NCI-H1105 (cell line): ENCODE measurements at places on chromosomes 6 and 20.

GRCh38 chr20:53077373-53078205 lies 105.4 kb downstream of the TSHZ2 start:
- no peak for DNase-seq

DNA sequence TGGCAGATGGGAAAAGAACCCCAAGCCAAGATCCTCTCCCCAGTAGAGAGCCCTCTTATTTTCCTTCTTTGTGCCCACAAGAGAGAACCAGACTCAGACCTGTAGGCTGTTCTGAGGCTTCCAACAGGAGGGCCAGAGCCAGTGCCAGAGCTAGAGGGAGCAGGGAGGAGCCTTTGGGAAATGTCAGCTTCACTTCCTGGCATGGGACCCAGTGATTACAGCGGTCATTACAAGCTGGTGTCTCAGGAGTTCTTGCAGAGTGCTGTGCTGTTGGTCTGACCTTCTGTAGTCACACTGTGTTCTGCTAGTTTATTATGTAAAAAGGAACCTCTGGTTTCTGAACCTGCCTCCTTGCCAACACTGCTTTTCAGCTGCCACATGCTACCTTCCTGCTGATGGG lies 38.9 kb downstream of the STK35 start:
- no peak for DNase-seq

GRCh38 chr6:43713643-43714310 lies 26.2 kb upstream of the MRPS18A start:
- DNase-seq, result no peak

DNA sequence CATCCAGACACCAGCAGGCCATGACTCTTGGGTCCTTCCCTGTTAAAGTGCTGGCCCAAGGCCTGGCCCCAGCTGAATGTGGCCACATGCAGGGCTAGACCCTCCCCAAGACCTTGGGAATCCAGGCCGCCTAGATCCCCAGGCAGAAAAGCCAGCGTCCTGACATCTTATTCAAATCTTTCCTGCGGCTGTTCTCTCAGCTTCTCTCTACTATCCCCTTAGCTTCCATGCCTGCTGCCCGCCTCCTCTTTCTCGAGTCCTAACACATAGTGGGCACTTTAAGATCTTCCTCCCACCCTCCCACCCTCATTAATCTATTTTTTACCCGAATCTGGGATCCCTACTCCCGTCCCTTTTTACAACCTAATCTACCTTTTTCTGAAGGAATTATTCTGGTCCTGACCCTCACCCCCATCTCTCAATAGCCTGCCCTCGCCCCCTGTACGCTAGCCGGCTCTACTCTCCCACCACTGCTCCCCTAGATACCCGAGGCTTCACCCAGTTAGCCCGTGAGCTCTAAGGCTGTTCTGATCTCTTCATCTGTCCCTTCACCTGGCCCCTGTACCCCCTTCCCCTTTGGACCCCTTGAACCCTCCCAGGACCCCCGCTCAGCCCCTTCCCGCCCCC lies at the start of gene CCHCR1:
CCHCR1 (minus strand) TSS at position 290 of the 627 bp plus-strand sequence; CDS start at position 88, 202 bp downstream.
- no peak for DNase-seq

DNA sequence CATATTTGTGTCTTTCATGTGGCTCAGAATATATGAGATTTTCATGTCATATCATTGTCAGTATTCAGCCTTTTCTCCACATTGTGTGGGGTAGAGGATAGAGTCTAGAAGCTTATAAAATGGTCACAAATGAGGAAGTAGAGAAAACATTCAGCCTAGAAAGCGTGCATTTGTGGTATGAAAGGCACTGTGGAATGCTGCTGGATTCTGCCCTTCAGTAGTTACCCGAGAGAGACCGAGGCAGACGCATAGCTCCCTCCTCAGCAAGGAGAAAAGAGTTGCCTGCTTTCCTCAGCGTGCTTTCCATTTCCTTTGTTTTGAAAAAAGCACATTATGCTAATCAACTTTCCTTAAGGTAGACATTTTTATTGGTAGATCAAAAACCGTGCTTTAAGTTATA lies 28.7 kb downstream of the MYB start:
- DNase-seq, result no peak

GRCh38 chr6:24766680-24767462 lies 7.9 kb upstream of the GMNN start:
- DNase-seq, result peak; percentile 10

- DNase-seq, result no peak
These were observed 423.8 kb upstream of the SULF2 start for GRCh38 chr20:48209102-48209501.

- DNase-seq, result no peak
These were observed 16.3 kb downstream of the AFDN start for GRCh38 chr6:167843023-167843422.

- no peak for DNase-seq
These were observed 80.6 kb downstream of the SSR1 start for GRCh38 chr6:7232351-7232750.

DNA sequence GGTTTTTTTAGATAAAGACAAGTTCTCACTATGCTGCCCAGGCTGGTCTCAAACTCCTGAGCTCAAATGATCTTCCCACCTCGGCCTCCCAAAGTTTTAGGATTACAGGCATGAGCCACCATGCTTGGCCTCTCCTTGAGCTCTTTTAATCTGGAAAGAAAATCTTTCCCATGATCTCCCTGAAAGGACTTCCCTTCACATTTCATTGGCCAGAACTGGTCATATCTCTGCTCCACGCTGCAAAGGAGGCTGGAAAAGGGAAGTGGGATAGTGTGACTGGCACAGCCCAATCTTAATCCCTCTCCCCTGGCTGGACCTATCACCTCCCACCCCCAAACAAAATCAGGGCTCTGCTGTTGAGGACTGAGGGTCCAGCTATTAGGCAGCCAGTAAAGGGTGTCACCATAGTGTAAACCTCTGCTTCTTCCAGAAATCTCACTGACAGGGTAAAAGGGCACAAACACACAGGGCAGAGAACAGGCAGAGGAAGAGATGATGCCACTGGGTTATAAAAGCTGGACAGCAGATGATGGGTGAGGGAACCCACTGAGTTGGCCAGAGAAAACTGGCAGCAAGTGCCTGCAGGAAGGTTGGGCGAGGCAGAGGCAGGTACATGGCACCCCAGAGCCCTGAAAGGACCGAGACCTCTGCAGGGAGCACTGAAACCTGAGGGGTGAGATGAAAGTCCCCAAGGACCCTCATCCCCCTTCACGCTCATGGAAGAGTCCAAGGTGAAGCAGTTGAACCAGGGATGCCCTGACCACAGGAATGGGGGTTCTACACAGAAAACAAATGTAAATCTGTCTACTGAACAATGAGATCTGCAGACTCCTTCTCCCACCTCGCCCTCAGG lies 83.1 kb upstream of the PTPN1 start:
- no peak for DNase-seq

- DNase-seq, result no peak
These were observed 53.6 kb upstream of the SIRPA start for GRCh38 chr20:1841554-1842140.

DNA sequence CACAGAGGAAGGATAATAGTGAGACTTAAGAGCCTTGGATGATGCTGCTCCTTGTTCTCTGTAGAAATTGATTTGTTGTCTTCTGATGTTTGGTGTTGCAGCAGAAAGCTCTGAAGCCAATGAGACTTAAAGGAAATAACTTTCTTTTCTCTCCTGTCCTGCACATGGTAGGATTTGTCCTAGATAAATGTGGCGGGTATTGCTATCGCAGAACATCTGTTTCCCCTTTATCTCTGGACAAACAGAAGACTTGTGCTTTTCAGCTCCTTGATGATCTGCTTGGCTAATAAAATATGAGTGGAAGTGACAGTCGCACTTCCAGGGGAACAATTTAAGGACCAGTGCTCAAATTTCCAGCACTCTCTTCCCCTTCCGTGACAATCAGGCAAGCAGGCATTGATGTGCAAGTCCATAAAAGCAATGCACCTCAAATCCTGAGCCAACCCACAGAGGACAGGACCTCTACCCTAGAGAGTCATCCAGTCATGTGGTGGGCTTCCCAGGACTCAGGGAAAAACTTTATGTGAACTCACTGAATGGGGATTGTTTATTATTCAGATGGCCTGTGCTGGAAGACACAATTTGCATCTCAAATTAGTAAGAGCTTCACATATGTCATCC lies 9.9 kb upstream of the NCR2 start:
- DNase-seq, result no peak

DNA sequence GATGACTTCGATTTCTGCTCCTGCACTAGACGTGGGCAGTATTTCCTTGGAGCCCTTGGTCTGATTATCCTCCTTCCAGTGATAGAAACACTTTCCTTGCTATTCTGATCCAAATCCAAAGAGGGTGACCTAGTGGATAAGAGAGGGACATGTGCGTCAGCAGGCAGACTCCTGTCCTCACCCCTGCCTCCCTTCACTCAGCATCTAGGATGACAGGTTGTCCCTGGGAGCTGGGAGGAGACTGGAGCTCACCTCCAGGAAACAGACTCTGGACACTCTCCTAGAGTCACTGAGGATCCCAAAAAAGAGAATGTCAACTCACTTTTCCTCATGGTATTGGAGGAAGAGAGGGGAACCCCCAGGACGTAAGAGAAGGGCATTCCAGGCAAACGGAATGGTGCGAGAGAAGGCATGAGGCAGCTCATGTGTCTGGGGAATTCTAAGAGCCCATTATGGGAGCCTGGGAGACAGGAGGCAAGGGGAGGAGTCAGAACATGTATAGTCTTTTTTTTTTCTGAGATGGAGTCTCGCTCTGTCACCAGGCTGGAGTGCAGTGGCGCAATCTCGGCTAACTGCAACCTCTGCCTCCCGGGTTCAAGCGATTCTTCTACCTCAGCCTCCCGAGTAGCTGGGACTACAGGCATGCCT lies 2.2 kb downstream of the C20orf173 start:
- DNase-seq, result no peak

DNA sequence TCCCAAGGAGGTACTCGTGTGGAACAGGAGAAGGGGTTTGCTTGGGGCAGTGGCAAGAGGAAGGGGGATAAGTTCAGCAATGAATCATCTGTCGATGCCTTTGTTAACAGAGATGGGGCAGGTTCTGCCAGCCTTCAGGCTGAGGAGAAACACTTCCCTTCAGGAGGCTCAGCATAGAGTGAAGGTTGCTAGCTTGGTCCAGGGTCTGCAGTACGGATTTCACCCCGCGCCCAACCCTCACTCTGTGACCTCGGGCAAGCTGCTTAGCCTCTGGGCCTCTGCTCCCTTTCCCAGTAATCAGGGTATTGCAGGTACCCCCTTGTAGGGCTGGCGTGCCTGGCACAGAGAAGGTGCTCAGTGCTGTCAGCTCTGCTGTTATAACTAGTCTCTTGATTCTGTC lies 7.5 kb downstream of the CAPN11 start:
- DNase-seq, result no peak

DNA sequence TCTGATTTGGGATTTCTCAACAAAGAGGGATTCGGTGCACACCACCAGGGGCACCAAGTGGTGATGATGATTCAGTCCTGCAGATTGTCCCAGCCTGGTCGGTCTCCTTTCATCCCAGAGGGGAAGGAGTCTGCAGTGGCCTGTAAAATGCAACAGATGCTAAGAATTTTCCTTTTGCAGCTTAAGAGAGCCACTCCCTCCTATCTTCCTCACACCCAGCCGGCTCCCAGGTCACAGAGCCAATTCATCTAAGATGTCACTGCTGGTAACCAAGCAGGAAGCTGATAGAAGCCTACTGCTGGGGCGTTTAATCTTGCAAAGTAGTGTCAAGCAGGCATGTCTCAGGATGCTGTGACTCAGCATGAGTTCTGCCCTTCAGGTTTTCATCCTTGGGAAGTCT lies 203.8 kb upstream of the LRFN2 start:
- no peak for DNase-seq
